Hippocampal formation (tissue), 2 donors: ENCODE measurements at places on chromosomes 3 and 15.

- DNase-seq = no peak
These were observed 20.1 kb downstream of the PAQR9 start for GRCh38 chr3:142943349-142943748.

- DNase-seq = no peak
These were observed 94.1 kb upstream of the CHRM5 start for GRCh38 chr15:33874156-33874555.

- peak; percentile 82 for DNase-seq
These were observed 115.0 kb upstream of the VEPH1 start for GRCh38 chr3:157618075-157618760.

DNA sequence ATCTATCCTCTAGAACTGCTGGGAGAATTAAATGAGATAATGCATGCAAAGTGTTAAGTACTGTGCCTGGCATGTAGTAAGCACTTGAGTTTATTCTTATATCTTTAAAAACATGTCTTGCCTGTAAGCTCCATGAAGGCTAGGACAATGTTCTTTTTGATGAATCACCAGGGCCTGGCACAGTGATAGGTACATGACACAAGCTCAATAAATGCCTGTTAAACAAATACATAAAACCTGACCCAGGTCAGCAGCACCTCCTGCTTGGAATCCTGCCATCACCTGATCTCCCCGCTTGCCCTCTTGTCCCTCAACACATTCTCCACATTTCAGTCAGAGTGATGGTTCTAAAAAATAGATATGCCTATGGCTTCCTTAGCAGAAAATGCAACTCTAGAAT is 186.8 kb downstream of the CHST2 start:
- no peak for DNase-seq

DNA sequence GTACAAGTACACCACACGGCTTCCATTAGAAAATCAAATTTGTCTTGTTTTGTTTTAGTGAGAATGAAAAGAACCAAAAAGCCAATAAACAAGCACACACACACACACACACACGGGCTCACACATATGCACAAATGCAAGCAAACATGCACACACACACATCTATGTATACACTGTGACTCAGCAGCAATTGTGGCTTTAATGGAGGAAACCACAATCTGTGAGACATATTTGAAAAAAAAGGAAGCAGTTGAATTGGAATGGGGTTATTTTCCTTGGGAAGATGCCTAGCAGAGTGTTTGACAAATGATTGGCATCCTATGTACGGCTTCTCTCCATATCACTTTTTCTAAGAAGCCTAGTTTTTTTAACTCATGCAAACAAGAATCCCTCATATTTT is 201.1 kb upstream of the ARRDC4 start:
- no peak for DNase-seq

- no peak for DNase-seq
These were observed 105.8 kb upstream of the MYZAP start for GRCh38 chr15:57485869-57486268.

DNA sequence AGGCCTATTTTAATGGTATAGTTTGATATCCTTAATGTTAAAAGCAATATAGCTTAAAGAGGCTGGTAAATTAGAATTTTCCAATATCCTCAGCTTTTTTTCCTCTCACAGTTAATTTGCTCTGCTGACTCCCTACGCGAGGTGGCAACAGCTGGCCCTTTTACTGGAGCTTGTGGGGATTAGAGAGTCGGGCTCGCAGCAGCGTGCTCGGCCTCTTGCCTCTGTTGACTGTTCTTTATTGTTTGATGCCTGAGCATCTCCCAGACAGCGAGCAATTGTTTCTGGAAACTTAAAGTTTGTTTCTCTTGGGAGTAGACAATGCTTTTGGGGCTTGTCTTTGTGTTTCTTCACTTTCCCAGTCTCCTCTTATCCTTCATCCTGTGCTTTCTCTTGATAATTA is 80.8 kb downstream of the OPA1 start:
- peak; percentile 59 for DNase-seq

GRCh38 chr15:65085207-65085753 is 8.7 kb downstream of the KBTBD13 start:
- no peak for DNase-seq

DNA sequence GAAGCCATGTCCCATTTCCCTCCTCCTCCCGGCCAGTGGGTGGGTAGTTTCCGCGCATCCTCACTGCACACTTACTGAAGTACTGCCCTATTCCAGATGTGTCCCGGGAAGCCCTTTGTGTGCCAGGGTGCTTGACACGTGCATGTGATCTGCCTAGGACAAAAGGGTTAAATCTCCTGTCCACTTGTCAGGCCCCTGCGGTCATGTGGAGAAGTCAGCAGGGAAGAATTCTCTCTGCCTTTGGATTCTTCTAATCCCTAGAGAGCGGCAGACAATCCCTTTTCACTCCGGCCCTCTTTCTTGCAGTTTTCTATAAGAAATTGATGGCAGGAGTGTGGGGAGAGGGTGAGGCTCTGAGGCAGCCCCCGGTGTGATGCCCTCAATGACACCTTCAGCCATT is 19.8 kb downstream of the ST8SIA2 start:
- DNase-seq = no peak

DNA sequence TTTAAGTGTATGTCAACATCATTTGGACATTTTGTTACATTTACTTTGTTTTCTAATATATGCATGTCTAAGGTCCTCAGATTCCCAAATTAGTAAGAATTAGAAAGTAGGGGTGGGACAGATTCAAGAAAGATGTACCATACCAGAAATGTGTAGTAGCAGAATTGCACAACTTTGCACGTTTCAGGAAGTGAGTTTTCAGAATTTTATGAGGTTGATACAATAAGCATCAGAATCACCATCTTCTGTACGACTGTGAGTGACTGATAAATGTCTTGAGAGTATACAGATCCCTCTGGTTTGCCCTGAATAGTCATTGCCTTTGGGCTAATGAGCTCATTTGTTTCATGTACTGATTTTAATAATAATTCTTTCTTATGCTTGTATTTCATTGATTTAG is 9.3 kb downstream of the ARIH2 start:
- DNase-seq = no peak

DNA sequence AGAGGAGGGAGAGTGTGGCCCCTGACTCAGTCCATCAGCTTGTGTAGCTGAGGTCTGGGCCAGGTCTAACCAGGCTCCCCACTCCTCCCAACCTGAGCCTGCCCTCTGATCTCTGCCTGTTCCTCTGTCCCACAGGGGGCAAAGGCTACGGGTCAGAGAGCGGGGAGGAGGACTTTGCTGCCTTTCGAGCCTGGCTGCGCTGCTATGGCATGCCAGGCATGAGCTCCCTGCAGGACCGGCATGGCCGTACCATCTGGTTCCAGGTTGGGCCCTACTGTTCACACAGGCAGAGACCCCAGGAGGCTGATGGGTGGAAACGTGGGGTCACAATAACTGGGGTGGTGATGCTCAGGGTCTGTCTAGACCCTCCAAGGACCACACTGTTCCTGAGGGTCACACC is 6.8 kb downstream of the NEIL1 start:
- no peak for DNase-seq

- no peak for DNase-seq
These were observed 9.1 kb upstream of the CALML4 start for GRCh38 chr15:68213991-68214837.

DNA sequence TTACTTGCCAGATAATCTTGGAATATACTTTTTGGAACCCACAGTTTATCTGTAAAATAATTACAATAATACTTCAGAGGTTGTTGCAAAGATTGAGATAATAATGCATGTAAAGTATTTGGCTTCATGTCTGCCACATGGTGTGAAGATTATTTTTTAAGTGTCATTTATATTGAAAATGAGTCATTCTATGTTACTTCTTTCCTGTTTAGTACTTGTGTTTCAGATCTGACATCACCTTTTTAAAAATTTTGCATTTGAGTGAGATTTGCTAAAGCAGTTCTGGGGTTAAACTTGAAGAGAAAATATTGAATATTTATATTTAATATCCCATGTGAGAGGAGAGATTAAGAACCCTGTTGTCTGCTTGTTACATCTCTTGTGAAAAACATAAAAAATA is 31.2 kb downstream of the IQGAP1 start:
- no peak for DNase-seq

GRCh38 chr3:28556195-28556594 is 207.6 kb upstream of the AZI2 start:
- no peak for DNase-seq

- DNase-seq = no peak
These were observed 92.7 kb downstream of the BOC start for GRCh38 chr3:113304102-113304501.

DNA sequence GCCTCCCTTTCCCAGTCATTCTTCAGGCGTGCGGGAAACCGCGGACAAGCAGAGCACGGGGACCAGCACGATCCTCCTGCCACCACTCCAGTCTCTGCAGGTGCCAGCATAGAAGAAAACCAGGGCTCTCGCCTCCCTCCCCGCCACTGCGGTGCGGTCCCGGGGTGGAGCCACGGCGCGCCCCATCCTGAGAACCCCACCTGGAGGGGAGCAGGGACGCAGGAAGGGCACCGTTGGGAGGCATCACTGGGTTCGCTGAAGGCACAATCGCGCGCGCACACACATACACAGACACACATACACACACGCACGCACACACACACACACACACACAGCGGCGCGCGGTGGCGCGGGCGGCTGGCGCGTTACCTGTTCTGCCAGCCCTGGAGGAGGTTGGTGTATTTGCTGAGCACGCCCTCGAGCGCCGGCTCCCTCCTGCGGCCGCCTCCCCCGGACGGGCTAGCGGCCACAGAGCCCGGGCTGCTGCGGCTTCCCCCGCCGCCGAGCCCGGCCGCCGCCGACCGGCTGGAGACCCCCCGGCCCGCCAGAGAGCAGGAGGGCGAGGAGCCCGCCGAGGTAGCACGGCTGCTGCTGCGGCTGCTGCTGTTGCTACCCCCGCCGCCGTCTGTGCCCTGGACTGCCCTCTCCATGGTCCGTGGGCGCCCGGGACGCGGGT is 394 bp downstream of the OSBPL10 start:
- no peak for DNase-seq

- no peak for DNase-seq
These were observed 172.7 kb downstream of the MEGF11 start for GRCh38 chr15:66080717-66081398.

DNA sequence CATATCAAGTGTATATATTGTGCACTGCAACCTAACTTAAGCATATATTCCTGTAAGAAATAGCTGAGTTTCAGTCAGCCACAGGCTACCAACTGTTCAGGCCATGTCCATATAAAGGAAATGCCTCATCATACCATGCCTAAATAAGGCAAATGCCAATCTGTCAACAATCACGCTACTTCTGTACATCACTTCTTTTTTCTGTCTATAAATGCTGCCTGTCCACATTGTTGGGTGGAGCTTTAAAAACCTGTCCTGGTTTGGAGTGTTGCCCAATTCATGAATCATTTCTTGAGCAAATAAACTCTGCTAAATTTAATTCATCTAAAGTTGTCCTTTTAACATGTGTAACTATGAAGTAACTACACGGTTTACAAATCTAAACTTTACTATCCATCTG is 1091.9 kb downstream of the NSUN3 start:
- DNase-seq = no peak

GRCh38 chr15:79987569-79987955 is 16.6 kb upstream of the BCL2A1 start:
- DNase-seq = no peak

GRCh38 chr3:10855871-10856662 is 40.0 kb downstream of the SLC6A11 start:
- no peak for DNase-seq

DNA sequence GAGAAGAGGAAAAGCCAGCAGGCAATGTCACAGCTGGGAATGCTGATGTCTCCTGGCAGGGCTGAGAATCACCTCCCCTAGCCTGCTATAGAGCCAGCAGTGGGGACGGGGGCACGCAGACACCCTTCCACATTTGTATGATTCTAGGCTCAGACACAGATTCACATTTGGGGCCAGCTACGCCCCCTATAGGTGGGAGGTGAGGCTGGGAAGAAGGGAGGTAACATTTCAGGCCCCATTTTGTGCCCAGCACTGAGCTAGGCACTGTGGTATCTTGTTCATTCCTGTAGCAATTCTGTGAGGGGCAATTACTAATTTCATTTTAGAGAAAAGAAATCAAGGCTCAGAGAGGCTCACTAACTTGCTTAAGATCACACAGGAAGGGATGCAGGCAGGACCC is 15.9 kb upstream of the ACAD9 start:
- no peak for DNase-seq

DNA sequence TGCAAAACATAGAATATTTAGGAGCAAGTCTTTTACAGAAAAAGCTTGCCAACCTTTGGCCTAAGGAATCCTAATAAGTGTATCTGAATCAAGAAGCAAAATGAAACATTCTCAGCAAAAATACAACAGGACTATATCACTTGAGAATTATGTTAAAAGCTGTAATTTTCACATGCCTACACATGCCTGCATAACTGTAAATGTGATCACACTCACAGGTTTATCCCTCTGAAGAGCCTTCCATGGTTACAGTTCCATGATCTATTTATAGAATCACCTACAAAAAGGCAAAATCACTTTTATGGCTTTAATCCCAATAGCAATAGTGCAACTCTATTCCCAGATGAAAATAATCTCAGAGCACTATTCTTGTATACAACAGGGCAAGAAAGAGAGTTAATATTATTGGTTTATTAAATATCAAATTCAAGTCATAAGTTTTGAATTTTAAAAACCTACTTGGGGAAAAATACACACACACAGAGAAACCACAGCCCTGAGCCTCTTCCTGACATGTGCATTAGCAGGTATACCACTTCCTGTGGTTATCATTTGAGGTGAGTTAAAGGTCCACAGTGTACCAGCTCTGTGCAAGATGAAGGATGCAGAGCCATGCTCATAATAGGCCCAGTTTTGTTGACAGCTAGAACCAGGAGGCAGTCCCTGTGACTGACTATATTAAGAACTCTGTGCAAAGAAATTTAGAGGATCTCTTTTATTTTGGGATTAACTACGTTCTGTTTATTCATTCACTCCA is 252.5 kb upstream of the TGFBR2 start:
- DNase-seq = no peak

GRCh38 chr3:184571750-184572377 is 10.3 kb downstream of the EPHB3 start:
- DNase-seq = no peak

GRCh38 chr3:114929971-114930732 is 216.9 kb downstream of the ZBTB20 start:
- DNase-seq = no peak

DNA sequence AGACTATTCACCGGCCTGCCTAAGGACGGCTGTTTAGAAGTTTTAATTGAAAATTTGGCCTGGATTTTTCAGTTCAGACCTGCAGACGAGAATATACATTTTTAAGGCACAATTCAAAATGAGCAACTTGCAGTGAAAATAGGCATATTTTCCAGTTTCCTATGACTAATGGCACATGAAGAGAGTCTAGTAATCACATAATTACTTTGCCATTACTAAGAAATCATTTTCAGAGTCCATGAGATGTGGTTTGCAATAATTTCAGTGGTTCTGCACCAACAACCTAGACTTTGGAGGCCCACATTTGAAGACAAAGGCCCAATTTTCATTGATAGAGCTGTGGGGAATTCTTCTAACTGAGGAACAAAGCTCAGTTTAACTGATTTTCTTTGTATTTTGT is 205.3 kb downstream of the SOX2 start:
- DNase-seq = no peak

DNA sequence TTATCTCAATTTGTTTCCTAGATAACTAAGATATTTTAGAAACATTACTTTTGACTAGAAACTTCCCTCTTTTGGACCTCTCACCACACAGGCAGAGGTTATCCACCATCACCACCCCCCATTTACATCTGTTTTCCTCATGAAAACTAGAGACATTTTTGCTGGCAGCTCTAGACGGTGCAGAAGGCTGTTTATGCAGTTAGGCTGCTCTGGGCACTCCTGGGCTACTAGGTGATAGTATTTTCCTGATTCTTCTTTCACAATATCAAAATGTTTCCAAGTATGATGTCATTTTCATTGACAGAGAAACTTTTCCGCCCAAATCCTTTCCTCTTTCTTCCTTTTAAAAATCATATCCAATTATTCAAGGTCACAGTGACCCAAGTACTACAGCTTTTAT is 67.1 kb downstream of the PLOD2 start:
- DNase-seq = no peak
